Suppressor macrophage treated with lipopolysaccharide for 4 hours (primary cell): ENCODE measurements at places on chromosomes 7 and 10.

DNA sequence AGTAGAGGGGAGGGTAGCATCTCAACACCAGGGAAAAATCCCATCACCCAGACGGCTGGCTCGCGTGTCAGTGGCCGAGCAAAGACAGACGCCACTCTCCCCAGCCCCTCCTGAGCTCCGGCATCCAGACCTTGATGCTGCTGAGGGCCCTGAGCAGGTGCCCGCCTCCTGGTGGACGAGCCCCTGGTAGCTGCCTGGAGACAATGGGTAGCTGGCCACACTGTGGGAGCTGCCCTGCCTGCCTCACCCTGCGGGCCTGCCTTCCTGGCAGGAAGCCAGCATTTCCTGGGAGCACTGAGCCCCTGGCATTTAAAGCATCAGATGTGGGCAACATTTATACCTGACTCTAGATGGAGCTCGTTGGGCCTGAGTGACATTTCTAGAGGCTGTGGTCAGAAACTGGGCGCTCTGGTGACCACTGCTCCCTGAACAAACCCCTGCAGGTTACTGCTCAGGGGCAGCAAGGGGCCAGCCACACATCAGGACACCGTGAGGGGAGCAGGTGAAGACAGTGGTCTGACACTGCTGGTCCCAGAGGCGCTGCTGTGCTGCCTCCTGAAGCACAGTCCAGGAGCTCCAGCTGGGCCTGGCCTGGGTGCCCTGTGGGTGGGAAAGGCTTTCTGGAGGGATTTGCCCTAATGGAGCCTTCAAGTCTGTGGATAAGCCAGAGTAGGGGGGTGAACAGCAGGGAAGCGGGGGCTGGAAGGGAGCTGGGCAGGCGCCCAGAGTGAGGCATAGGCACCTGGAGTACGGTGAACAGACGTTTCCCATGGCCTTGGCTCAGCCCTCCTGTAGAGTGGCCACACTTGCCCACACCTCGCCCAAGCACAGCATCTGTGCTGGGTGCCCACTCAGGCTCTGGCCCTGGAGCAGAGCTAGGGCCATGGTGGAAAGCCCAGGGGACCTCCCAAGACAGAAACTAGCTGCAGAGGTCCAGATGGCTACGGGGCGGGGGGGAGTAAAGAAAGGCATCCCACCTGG, 138.7 kb downstream of the MAPK8 start:
- no peak for DNase-seq

- DNase-seq: no peak
Measured at GRCh38 chr10:82394122-82394521, 519.1 kb downstream of the NRG3 start.

DNA sequence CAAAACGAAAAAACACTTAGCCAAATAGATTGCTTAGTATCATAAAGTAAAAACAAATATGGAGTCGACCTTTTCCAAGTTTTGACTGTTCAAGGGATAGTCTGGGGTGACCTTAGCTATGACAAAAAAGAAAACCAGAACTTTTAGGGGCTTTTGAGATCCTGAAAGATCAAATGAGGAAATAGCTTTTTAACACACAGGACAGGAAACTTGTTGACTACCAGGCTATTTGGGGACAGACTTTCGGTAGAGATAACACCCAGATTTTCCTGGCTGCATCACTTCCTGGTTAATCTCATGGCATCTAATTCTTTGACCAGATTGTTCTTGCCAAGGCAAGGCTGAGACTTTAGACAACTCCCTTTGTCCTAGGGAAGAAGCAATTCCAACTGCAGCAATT, 34.5 kb upstream of the EGR2 start:
- peak; percentile 49 for DNase-seq

GRCh38 chr7:92631850-92632487, 41.8 kb upstream of the FAM133B start:
- peak; percentile 48 for DNase-seq

DNA sequence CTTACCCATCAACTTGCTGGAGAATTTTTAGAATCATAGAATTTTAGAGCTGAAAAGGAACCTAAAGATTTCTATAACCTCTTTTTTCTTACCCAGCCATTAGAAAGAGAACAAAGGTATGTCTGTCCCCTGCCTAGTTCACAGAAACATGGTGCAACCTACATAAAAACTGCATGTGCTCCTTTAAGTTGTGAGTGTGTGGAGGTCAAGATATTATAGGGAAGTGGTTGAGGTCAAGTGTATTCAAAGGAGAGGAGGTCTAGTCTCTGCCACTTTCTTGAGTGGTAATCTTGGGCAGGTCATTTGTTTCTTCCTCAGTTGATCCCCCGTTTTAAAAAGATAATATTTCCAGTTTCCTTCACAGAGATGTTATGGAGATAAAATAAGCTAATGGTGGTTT, 6.4 kb downstream of the UBTD1 start:
- no peak for DNase-seq

- no peak for DNase-seq
Measured at GRCh38 chr7:149887311-149887710, 13.5 kb downstream of the ATP6V0E2 start.

- peak; percentile 91 for DNase-seq
Measured at GRCh38 chr10:69337296-69338132, 59.2 kb downstream of the HK1 start.

DNA sequence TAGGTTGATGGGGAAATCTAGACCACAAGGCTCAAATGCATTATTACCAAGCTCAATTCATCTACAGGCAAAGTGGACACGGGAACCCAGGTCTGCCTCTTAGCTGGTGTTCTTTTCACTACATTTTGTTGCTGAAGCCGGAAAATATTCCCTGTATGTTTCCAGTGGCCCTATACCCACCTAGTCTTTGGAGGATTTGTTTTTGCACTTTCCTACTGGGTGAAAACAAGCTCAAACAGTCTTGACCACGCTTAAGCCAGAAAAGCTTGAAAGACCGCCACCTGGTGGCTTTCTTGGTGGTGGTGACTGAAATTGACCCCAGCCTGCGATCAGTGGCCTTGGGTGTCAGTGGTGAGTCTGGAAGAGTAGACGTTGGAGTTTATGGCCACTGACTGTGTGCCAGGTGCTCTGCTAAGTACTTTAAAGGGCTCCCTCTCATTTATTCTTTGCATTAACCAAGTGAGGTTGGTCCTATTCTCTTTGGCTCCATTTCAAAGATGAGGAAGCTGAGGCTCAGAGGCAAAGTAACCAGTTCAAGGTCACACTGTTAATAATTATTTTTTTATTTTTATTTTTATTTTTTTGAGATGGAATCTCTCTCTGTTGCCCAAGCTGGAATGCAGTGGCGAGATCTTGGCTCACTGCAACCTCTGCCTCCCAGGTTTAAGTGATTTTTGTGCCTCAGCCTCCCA, 11.1 kb upstream of the CRTAC1 start:
- peak; percentile 70 for DNase-seq

DNA sequence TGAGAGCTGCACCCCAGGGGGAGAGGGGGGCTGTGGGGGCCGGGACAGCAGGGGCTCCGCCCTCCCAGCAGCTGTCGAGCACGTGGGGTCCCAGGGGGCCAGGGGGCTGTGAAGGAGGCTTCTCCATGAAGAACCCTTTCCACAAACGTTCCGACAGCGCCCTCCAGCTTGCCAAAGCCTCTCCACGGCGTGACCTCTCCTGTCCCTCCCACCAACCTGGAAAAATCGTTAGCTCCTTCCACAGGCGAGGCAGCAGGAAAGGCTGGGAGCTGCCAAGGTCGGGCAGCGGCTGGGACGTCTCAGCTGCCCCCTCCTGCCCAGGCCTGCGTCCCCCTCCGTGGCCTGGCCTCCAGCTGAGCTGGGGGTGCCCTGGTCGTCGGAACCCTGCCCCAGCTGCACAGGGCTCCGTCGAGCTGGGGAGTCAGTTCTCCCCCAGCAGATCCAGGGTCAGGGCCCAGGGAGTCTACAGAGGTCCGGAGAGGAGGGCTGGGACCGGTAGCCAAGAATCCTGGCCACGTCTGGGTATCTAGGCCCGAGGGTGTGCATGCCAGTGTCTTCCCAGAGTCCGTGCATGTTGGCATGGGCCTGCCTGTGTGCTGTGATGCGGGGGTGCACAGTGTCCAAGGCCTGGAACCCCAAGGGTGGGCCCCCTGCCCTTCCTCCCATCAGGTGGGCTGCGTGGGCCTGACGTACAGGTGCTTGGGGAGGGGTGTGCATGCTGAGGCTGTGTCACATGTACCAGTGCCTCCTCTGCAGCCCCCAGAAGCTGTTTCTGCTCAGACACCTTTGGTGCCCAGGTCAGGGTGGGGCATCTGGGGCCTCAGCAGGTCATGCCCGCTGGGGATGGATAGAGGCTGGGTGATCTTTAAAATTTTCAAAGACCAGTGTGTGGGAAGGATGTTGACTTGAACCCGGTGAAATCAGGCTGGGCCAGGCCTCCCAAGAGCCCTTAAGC, 66.5 kb downstream of the UNCX start:
- no peak for DNase-seq

GRCh38 chr10:49664006-49664841, 15.2 kb upstream of the C10orf53 start:
- DNase-seq: no peak

DNA sequence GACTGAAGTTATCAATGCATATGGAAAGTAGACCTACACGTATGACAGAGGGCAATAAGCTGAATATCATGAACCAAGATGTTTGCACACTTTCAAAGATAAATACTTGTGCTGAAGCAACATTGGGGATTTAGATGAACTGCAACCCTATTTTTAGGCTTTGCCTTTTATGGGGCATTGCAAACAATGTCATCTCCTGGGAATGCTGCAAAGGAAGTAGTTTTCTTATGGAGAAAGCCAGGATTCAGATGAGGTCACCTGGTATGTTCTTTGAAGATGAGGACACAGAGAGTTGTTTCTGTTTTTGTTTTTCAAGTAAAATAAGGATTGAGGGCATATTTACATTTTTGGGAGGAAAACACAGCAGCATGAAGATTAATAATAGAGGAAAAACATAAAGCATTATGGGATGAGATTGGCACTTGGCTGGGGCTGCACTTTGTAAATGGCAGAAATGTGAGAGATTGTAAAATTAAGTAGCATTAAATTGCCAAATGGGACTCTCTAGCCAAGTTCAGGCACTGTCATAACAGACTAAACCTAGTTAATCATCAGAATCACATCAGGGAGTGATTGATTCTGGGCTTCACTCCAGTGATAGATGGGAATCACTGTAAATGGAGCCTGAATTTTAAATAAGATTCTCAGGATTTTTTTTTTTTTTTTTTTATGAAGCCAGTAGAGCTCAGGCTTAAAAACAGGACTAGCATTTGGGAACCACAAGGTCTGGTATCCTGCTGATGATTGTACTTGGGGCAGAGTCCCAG, 63.1 kb downstream of the MALRD1 start:
- DNase-seq: no peak

- DNase-seq: no peak
Measured at GRCh38 chr10:132503581-132504421, 33.8 kb upstream of the INPP5A start.

DNA sequence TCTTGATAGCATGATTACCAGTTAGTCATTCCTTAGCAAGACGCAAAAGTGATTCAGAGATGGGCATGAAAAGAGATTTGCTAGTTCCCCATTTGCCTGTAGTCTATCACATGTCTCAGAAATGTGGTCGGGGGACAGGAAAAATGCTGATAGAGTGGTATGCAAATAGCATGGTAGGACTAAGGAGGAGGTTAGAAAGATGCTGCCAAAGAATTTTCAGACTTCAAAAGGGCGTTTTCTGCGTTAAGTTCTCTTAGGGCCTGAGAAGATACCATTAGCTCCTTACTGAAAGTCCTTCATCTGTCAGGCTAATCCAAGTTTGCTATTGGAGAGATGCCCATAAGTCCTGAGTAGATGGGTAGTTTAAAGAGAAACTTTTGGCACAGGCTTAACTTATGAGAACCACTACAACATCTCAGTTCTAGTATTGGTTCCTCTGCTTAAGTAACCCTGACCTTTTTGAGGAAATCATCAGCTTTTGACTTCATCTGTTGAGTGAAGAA, 2.7 kb downstream of the CALD1 start:
- DNase-seq: peak; percentile 51

DNA sequence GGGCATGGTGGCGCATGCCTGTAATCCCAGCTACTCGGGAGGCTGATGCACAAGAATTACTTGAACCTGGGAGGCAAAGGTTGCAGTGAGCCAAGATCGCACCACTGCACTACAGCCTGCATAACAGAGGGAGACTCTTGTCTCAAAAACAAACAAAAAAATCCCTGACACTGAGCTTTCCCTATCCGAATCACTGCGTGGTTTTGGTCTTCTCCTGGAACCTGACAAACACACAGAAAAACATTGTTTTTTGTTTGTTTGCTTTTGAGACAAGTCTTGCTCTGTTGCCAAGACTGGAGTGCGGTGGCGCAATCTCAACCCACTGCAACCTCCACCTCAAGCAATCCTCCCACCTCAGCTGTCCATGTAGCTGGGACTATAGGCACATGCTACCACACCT, 50.4 kb upstream of the PTPRN2 start:
- no peak for DNase-seq

DNA sequence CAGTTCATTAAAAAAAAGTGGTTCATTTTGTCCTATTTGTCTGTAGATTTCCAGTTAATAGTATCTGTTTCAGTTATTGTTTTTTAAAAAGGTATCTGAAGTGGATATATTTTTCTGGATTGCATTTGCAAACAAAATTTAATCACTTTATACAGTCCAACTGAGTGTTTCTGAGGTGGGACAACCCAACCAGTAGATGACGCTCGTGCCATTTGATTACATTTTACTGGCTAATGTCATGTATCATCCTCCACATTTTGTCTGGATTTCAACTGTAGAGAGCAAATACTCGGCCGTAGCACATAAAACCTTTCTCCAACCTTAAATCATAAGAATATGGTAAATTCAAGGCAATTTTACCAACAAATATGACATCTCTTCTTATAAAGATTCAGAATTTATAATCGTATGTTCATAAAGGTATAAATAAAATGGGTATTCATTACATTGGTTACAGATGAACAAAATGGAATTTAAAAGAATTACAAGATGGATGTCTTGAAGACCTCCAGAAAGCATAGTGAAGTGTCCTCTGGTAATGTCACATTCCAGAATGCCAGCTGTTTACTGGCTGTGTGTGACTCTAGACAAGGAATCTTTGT, 789.0 kb downstream of the PHTF2 start:
- DNase-seq: no peak

DNA sequence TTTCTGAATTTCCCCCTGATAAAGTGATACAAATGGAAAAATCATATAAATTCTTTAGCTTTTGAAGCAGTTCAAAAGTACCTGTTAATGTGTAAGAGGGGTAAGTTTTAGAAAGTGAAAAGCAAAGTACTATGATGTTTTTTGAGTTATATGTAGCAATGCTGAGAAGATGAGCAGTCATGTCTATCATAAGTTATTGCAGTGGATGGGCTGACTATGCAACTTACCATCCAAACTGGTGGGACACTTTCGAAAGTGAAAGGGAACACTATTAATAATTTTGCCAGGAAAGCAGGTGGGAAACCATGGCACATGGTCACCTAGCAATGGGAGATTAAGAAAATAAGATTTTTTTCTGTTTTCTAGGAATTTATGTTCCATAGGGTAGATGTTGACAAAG, 4.1 kb downstream of the MINPP1 start:
- DNase-seq: no peak

- DNase-seq: no peak
Measured at GRCh38 chr7:134276951-134277350, 39.8 kb downstream of the SLC35B4 start.

DNA sequence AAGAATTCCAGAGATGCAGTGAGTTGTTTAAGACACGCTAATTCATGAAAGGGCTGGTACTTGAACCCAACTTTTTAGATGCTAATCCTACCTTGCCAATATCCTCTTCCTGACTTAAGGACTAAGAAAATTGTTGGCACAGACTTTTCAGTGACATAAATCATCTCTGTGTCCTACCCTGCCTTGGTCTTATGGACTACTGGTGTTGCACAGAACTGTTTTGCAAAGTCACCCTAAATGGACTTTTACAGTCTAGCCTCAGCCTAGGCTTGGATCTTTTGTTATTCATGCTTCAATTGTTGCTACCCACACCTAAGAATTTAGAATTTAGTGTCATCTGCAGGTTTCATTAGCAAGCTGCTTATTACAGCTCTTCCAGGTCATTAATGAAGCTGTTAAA, 112.7 kb downstream of the SORCS1 start:
- DNase-seq: no peak
